NCI-H1105 (cell line): ENCODE measurements at places on chromosomes 3 and 15.

GRCh38 chr15:68256675-68257450, 20.7 kb upstream of the FEM1B start:
- DNase-seq: no peak

DNA sequence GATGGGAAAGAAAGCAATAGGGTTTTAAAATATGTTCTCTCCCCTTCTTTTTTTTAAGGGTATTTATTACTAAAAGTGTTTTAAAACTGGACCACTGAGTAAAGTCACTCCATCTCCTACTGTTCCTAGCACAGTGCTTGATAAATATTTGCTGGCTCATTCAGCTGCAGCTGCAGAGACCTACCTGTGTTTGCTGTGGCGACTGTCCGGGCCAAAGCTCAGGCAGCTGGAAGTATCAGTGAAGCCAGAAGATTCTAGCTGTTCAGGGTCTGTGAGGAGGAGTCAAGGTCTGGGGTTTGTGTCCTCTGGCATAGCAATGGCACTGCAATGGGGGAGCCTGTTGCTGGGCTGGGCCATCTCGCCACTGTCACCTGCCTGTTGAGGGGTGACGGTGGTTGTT, 109.9 kb downstream of the RPLP1 start:
- no peak for DNase-seq

- no peak for DNase-seq
These were observed 355.3 kb upstream of the NR2F2 start for GRCh38 chr15:95975212-95975611.

- DNase-seq: no peak
These were observed 150.2 kb upstream of the MLF1 start for GRCh38 chr3:158420654-158421396.

DNA sequence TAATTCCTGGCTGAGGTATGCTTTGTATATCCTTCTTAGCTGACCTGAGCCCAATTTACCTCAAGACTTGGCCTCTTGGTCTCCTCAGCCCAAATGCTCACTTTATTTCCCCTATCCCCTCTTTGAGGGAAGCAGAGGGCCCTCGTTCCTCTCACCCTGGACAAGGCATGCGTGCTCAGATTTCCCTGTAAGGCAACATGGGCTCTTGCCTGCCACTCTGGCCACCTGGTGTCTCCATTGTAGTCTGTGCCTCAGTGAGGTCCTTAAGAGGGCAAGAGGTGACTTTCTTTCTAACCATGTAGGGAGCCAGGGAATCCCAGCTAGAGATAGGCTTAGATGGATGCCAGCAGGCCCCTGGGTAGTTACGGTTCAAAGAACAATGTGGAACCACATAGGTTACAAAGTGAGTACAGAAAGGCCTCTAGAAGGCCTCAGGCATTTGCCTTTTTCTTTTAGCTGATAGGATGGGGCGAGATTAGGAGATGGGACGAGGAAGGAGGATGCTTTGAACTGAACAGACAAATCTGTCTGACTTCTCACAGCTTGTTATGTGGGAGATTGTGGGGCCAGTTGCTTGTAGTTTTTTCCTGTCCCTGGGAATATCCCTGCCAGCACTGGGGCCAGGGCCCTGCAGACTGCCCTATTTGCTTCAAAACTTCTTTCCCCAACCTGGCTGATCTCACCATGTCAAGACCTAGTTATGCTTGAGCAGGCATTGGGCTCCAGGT, 1.1 kb upstream of the INTS14 start:
- DNase-seq: no peak

- DNase-seq: no peak
These were observed 467.3 kb downstream of the SHQ1 start for GRCh38 chr3:72380711-72381493.

GRCh38 chr3:110664148-110664547, 407.5 kb upstream of the NECTIN3 start:
- no peak for DNase-seq

GRCh38 chr3:186440891-186441290, 78.9 kb upstream of the DGKG start:
- DNase-seq: no peak

DNA sequence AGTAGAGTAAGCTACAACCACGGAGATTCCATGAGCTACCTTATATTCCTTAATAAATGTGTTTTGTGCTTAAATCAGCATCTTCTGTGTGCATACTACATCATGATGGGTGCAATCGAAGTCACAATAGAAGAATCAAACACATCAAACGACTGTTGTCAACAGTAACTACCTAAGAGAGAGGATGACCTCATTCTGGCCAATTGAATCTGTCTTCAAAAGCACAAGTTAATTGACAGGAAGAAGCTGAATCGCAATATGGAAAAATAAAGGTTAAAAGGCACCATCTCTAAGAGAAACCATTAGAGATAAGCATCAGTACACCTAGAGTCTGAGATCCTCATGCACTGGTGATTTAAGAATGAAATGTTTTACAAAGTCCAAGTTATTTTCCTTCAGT, 39.0 kb downstream of the CD200R1L start:
- no peak for DNase-seq

GRCh38 chr3:114464548-114464947, 170.7 kb downstream of the TIGIT start:
- DNase-seq: no peak

- no peak for DNase-seq
These were observed 109.7 kb downstream of the LRRC49 start for GRCh38 chr15:71002316-71002715.

- DNase-seq: no peak
These were observed 2.1 kb upstream of the ACKR4 start for GRCh38 chr3:132595014-132595413.

DNA sequence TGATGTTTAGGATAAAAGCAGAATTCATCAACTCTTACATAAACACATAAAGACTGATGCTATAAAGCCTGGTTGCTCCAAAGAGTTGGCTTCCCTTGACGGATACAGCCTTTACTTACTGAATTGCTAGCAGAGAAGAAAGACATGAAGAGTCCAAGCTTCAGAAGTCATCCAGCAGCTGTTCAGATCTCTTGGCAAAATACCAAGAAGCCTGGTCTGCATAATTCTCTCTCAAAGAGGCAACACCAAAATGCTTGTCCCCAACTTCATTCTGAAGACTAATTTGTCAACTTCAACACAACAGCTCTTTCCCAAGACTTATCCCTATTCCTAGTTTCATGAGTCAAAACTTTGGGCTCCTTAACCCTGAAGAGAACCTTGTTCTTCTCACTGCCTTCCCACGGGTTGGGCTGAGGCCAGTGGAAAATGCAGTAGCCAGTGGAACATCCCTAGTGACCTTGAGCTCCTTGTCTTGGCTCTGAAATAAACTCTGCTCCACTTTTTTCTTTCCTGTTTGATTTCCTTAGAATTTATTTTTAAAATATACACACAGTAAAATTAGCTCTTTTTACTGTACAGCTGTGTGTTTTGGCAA, 119.2 kb upstream of the THBS1 start:
- no peak for DNase-seq

DNA sequence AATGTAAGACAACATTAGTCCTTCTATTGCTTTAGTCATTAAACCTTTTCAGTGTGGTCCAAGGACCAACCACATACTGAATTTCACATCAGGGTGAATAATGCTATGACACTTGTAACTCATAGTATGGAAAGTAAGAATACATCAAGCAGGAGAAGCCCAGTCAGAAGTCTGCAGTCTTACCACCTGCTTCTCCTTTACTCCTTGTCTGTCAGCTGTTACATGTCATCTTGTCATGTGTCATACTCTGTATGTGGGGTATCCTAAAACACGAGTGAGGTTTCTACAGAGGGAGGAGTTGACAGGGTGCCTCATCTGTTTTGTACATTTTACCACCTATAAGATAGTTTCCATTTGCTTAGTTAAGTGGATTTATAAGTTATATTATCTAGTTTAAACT, 32.8 kb upstream of the EID1 start:
- DNase-seq: no peak
